Vein endothelial cell (primary cell): ENCODE measurements at places on chromosomes 7 and 10. TPM values are rescaled to one million over a fixed set of nuclear protein-coding genes. Genes with fewer than 3 reads are reported as not detected.

The CDC14C gene
- total RNA-seq = not detected in 2 replicates

The PYROXD2 gene
- total RNA-seq = 0.96 and 2.3 TPM in 2 replicates

The PON1 gene
- total RNA-seq = not detected in 2 replicates

The NRP1 gene
- 219 and 351 TPM in 2 replicates for total RNA-seq

The COBL gene
- total RNA-seq = not detected in 2 replicates

The SPDYE9 gene
- not detected in 2 replicates for total RNA-seq

The WDR91 gene
- total RNA-seq = 4.5 and 5.2 TPM in 2 replicates

The DNAJB9 gene
- 13.1 and 14.0 TPM in 2 replicates for total RNA-seq

The CLDN3 gene
- 0.98 TPM in 1 of 2 replicates, not detected in the other for total RNA-seq

The PLXDC2 gene
- total RNA-seq = 1.3 and 1.5 TPM in 2 replicates

The NEURL1 gene
- total RNA-seq = under 0.01 and 0.33 TPM in 2 replicates
